ENCODE measurements at places on chromosomes 4 and X.

DNA sequence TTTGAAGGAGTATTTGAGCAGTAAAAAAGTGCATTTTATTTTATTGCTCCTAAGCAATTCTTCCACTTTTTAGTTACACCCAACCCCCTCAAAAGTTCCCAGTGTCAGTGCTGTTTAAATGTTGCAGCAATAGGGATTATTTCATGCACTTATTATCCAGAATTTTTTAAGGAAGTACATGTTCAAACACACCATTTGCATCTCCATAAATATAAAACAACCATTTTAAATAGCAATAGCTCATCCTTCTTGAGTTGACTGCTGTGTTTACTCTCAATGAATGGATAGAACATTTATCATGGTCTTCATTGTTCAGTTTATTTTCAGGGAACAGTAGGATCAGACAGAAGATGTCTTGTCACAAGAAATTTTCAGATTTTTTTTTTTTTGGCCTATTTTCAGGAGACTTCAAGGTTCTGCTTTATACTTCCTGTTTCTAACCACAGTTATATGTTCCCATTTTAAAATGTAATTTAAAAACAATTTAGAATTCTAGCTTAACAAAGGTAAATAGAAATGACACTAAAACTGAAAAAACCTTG, 171.9 kb downstream of the TMA16 start:
- no peak for DNase-seq

DNA sequence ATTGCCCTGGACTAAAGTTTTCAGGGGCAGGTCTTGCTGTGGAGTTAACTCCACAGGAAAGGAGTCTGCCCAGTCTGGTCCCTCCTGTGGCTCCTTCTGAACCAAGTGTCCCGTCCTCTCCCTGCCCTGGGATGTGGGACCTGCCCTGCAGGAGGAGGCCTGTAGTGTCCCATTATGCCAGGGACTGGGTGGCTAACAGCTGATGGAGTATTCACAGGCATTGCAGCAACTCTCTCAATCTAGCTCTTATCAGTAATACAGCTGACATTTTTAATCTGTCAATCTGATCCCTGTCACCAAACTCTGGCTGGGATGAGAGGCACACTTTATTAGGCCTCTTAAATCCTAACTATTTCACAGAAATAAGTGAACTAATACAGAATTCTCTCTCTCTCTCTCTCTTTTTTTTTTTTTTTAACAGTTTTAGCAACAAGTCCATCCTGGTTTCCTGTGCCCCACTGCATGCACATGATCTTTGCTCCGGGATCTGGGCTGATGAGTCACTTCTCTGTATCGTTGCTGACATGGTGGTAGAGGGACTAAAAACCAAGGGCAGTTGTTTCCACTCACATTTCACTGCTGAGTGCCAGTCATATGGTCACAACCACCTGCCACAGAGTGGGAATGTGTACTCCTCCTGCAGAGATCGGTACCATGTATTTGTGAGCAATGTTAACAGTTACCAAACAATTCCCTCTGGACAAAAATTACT, 39.1 kb downstream of the HAND2 start:
- peak; percentile 45 for DNase-seq

GRCh38 chrX:2487366-2487765, 13.4 kb downstream of the DHRSX start:
- no peak for DNase-seq

DNA sequence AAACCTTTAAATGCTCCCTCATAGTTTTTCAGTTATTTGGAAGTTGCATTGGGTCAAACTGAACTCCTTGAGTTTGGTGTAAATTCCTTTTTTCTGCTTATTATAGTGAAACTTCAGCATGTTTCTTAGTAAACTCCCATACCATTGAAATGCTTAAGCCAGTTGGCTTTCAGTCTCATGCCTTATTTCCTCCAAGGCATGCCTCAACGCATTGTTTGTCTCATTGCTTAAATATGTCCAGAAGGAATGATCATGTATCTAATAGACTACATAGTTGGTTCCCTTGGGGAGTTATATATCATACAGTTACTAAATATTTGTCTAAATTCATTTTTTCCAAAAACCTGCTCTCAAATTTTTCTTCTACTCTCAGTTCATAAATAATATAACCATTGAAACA, 114.0 kb downstream of the STOX2 start:
- no peak for DNase-seq

- DNase-seq, result no peak
These were observed 116.6 kb upstream of the FAT1 start for GRCh38 chr4:186840222-186840701.
